ENCODE measurements at places on chromosomes 2 and 18.

DNA sequence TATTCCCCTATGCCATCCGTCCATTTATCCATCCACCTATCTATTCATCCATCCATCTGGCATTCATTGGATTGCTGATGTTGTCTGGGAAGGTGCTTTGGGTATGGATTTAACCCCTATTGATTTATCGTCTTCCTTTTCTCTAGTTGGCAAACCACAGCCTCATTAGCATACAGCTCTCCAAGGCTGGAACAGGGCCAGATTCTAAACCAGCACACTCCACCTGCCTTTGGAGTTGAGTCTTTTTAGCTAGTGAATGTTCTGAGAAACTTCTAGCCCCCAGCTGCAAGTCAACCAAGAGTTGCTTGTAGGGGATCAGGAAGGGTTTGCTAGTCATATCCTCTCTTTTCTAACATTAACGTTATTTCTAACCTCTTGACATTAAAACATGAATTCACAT, 90.7 kb downstream of the NRP2 start:
- DNase-seq = no peak

DNA sequence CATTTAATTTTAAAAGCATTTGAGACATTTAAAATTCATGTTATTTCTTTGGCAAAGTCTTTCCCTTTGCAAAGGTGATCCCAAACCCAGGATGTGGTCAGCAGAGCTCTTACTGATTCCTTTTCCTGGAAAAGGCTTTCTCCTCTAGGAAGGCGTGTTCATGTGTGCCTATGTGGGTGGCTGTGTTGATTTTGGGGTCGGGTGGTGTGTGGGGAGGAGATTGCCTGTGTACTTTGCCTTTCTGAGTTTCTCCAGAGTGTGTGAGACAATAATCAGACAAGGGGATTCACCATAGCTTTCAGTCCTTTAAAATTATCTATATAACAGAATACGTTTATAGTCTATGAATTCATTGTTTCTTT, 173.2 kb downstream of the SOCS6 start:
- DNase-seq = no peak

DNA sequence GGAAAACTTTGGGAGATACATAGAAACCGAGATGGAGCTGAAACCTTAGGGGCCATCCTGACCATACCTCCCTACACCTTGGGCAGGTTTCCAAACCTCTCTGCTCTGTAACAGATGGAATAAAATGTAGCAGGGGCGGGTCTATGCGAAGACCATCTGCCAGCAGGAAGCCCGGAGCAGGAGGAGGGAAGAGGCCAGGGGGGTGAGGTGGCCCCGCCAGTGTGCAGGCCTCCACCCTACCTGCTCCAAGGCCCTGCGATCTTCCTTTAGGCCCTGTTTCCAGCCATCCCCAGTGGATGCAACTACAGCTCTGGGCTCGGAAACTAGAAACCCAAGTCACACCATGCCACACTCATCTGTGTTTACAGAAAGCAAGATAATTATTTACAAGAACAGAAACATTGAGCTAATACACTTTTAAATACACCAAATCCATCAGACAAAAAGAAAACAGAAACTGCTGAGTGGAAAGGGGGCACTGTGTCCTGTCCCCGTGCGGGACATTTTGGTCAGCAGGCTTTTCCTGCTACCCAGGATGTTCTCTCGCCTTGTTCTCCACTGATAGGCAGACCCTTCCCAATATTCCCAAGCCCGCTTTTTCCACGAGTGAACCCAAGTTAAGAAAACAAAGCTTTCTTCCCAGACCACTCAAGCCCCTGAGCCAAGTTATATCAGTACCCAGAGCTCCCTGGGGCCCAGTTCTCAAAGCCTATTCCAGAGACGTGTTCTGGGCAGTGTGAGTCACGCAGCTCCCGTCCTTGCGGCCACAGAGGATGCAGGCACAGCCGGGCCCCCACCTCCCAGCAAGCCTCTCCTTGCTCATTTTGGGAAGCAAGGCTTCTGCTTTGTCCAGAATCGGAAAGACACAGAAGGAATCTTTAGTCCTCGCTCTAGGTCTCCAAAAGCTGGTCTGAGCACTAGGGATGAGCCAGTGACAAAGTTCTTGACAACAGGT, 17.3 kb downstream of the CIB4 start:
- no peak for DNase-seq

DNA sequence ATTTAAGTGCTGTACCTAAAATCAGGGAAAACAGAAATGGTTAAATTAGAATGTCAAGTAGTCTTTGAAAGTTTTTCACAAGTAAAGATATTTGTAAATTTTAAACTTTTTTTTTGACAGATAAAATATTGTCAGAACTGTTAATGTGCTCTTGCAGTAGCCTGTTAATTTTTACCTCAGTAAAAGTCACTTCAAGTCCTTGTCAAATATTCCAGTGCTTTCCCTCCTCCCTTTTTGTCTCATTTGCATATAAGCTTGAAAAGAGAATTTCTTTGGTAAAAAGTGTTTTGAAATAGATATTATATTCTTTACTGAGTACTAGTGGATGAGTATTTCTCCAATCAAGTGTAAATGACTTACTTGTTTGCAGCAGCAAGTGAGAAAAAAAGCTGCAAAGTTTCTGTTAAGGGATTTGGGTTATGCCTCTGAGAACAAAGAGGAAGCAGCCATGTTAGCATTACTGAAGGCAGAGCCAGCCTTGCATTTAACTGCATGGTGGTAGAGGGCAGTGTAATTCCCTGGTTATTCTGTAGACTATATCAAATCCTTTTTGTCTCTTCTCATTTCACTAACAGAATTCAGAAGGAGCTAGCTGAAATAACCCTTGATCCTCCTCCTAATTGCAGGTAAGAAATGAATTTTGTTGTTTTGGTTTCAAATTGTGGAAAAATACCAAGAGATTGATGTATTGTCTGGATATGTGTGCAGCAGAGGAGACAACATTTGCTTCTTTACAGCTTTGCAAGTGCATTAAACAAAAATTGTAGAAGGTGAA, 3.2 kb downstream of the UBE2E3 start:
- peak; percentile 75 for DNase-seq

GRCh38 chr2:217899231-217900009, 103.4 kb downstream of the TNS1 start:
- peak; percentile 89 for DNase-seq

GRCh38 chr18:11759456-11759855, 70.4 kb downstream of the GNAL start:
- DNase-seq = no peak

GRCh38 chr2:230319211-230319862, 7.7 kb upstream of the SP140L start:
- no peak for DNase-seq

DNA sequence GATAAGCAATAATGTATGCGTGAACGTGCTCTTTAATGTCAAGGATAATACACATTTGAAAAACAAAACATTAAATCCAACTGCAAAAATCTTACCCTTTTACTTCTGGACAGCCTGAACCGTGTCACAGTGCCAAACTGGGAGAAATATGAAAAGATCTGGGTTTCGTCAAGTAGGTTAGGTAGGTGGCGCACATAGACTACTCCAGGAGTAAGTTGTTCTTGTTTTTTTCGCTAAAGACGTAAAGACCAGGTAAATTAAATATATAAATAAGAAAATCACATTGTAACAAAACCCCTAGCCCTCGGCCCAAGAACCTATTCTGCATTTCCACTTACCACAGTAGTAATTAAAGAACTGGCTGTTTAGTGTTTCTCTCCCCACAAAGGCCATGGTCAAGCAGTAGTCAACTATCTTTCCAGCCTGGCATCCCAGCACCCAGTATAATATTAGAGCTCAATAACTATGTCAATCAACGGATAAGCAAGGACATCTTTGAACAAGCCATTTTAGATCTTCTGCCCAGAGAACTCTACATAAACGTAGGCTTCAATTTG, 1.1 kb downstream of the NIFK start:
- DNase-seq = no peak

DNA sequence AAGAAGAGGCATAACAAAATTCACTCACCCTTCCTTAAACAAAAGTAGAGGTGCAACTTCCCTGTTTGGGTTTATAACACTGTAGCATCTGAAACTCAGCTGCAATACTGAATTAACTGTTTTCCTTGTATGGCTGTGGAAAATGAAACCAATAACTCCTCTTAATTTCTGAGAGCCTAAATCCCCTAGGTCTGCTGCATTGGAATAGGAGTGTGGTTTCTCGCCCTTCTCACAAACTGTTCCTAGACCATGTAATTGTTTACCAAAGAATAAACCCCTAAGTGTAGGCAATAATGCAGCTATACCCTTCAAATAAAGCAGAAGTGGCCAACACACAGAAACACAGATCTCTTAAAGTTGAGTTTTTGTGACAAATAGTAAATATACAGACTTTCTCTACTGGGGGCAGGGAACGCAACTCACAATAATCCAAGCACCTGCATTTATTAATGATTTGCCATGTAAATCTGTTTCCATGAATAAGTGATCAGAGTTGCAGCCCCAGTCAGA, 52.0 kb downstream of the RASGRP3 start:
- no peak for DNase-seq

GRCh38 chr2:27730261-27730662, 41.3 kb upstream of the MRPL33 start:
- no peak for DNase-seq

GRCh38 chr18:50341443-50341842, 33.4 kb upstream of the SKA1 start:
- no peak for DNase-seq

- no peak for DNase-seq
These were observed 5.8 kb upstream of the ASXL3 start for GRCh38 chr18:33571998-33572787.

GRCh38 chr2:212646698-212647366, 108.2 kb upstream of the ERBB4 start:
- no peak for DNase-seq

DNA sequence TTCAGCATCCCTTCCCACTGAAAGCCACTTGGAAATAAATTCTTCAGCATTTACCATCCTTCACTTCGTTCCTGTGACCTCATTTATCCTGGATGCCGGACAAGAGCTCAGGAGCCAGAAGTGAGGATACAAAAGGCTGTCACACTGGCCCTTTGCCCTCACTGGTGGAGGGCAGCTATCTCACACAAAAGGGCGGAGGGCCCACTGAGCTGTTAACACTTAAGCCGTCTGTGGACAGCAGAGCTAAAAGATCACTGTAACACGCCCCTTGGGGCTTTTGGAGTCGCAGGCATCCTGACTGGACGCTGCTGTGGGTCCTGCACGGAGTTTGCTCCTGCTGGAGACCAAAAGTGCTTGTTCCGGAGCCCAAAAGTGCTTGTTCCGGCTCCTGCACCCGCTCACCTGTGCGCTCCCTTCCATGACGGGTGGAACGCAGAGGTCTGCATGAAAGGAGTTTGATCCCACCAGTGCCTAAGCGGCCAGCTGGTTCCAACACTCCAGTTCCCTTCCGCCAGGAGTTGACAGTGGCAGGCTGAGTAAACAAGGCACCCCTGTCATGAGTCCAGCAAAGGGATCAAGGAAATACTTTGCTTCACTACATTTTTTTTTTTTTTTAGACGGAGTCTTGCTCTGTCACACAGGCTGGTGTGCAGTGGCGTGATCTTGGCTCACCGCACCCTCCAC, 572.0 kb upstream of the LINC00305 start:
- DNase-seq = no peak

DNA sequence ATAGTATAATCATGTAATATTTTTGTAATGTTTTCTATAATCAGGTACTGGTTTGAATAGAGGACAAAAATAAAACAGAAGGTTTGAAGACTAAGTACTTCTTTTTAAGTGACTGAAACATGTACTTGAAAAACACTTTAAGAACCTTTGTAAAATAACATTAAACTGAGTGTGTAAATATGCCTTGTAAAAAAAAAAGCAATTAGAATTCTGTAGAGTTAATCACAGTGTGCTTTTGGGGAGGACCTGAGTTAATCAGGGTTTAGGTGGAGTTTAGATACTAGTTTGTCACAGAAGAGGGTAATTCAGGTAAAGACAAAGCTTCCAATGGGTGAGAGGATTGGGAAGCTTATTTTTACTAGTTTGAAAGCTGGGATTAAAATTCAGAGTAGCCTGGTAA, 10.3 kb downstream of the MBD5 start:
- no peak for DNase-seq

- no peak for DNase-seq
These were observed 2.6 kb downstream of the PROM2 start for GRCh38 chr2:95276888-95277245.

DNA sequence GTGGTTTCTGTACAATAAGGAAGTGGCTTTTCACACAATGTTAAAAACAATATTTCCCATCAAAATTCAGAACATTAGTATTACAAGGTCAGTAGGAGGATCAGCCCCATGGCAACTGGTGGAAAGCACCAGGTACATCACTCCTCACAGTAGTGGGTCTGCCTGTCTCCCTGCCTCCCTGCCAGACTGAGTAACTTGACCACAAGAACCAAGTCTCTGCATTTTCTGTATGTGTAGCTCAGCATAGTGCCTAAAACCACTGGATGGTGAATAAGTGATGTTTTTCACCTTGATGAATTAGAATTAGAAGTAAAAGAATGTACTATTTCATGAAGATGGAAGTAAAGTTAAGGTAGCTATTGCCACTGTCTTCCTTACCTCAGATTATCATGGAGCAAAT, 4.1 kb upstream of the WDR7 start:
- no peak for DNase-seq

DNA sequence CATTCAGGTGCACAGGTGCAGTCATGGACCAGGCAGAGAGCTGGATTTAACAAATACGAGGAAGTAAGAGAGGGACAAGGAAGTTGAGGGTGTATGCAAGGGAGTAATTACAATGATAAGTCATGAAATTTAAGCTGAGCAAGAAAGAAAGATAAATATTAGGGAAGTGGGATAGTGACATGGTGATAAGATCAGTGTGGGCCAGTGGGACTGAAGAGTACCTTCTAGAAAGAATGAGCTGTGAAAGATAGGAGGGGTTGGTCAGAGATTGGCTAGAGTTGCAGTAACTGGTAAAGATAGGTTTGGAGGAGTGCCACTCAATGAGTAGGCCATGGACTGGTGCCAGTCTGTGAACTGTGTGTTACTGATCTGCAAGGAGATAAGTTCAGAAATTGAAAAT, 200.8 kb upstream of the SIX3 start:
- DNase-seq = no peak

GRCh38 chr2:30514134-30514847, 67.2 kb downstream of the LCLAT1 start:
- peak; percentile 10 for DNase-seq

DNA sequence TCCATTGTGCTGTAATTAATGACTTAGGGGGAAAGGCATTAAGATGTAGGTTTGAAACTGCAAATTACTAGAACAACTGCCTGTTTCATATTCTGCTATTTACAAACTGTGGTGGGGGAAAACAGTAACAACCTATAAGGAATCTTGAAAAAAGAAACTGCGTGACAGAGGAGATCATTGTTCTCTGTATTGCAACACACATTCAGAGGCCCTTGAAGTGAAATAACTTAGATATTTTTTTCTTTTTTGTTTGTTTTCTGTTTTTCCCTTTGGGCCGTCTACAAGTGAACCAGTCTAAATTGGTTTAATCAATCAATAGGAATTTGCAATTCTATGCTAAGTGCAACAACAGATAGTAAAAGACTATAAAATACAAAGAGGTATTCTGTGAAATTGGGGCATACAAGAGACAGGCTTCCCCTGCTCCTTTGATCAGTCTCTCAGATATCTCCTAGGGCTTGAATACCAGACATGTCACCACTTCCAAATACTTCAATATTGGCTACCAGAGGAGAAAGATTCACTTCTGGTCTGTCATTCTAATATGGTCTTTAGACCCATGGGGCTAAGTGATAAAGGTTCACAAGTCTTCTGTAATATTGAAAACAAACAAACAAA, 2055.1 kb upstream of the CELF4 start:
- no peak for DNase-seq

- DNase-seq = no peak
These were observed 52.3 kb upstream of the SLC39A10 start for GRCh38 chr2:195604706-195605105.
